Ureter (tissue), 1 donor: ENCODE measurements at places on chromosomes 13 and 19. TPM values are rescaled to one million over a fixed set of nuclear protein-coding genes. Genes with fewer than 3 reads are reported as not detected.

DNA sequence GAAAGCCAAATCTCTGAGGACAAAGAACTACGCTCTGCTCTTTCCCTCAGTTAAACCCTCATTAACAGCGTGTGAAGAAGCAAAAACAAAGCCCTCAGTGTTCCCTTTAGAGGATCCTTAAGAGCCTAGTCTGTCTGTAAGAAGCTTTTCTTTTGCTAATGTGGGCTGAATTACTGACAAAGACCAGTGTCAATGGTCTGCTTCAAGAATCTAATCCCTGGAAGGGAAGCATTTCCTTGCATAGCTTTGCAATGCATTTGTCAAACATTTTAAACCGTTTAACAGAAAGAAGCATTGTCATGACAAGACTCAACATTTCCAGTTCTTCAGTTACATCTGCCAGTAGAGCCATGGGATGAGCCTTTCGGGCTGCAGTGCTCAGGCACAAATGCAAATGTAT is 64.9 kb downstream of the EDNRB start:
- DNase-seq = no peak

DNA sequence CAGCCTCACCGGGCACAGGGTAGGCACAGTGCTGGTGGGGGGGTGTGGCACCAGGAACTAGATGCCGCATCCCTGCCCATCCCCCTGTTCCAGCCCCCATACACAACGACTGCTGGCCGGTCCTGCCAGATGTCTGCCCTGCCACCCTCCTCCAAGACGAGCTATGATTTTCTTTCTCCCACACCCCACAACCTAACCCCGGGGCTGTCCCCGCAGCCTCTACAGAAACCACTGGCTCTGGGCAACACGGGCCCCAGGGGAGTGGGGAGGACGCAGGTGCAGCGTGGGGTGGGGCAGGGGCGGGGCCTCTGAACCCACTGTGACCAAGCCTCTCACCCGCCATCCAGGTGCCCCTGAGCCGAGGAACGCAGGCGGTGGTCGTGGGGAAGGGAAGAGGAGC is 15.5 kb downstream of the PGLS start:
- no peak for DNase-seq

- DNase-seq = no peak
Observed at GRCh38 chr19:51194527-51195315, 30.2 kb upstream of the CD33 start.

GRCh38 chr13:50126993-50127725 is 111.9 kb downstream of the KCNRG start:
- DNase-seq = peak; percentile 54

DNA sequence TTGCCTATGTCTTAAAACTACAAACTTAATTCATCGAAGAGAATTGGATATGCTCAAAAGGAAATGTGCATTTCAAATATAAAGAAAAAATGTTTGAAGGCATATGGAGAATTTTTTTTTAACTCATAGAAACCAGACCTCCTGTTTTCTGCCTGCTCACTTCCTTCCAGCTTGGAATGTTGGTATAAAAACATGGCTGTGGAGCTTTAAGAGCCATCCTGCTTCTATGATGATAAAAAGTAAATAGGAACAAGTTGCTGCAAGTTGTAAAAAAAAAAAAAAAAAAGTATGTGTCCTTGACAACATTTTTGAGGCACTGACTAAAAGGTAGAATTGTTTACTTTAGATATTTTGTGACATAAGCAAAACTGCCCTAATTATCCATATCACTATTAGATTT is 1230.7 kb downstream of the PCDH9 start:
- DNase-seq = no peak

DNA sequence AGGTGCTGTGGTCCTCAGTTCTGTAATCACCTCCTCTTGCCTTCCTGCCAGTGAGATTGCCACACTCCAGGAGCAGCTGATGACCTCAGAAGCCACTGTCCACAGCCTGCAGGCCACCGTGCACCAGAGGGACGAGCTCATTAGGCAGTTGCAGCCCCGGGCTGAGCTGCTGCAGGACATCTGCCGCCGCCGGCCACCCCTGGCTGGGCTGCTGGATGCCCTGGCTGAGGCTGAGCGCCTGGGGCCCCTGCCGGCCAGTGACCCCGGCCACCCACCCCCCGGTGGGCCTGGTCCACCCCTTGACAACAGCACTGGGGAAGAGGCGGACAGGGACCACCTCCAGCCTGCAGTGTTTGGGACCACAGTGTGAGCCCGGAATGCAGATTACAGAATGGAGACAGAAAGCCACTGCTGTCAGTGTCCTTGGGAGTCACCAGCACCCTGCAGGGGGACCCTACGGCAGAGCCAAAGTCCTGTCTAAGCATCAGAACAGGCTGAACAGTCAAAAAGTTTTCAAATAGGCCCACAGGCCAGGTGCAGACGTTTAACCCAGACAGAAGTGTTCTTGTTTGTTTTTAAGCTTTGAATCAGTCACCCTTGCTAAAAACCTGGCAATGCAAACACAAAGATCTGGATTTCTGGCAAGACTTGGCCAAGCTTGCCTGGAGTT is 4.2 kb downstream of the VMAC start:
- no peak for DNase-seq

DNA sequence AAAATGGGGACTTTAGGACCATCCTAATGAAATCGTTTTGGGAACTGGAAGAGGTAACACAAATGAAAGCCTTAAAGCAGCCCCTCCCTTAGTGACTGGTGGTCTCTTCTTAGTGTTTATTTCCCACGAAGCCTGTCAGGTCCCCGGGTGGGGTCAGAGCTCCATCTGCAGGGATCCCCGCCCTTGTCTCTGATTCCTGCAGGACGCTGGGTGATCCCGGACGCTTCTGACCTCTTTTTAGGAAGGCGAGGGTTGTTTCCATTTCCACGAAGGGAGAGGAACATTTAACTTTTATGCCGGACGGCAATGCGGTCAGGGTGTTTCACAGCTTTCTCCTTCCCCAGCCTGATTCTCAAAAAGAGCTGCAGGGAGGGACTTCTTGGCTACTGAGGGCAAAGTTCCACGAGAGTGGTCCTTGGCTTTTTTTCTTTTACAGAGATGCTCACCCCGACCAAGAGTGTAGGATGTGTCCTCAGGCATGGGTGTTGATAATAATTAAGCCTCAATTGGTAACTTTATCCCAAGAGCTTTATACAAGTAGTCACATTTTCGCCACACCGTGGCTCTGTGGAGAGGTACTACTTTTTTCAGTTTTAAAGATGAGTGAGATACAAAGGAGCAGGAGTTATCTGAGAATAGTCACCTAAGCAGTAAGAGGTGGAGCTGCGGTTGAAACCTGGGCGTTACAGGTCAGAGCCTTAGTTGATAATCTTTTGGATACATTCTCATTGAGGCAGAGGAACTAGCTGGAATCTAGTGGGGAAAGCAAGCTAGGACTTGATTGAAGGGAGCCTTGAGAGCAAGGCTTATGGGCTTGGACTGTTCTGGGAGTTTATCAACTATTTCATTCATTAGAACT is 813 bp downstream of the ZNF284 start:
- no peak for DNase-seq

DNA sequence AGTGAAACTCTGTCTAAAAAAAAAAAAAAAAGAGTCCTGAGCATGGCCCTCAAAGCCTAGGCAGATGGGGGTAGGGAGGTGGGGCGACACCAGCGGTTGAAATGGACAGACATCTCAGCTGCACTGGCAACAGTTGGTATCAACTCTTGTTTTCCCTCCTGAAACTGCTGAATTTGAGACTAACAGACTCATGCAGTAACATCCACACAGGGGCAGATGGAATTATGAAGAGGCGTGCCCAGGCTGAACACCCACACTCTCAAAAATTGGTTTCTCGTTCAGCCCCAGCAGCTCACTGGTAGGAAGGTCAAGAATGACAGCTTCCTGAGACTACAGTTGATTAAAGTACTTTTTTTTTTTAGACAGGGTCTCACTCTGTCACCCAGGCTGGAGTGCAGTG is 24.1 kb downstream of the PBX4 start:
- no peak for DNase-seq

DNA sequence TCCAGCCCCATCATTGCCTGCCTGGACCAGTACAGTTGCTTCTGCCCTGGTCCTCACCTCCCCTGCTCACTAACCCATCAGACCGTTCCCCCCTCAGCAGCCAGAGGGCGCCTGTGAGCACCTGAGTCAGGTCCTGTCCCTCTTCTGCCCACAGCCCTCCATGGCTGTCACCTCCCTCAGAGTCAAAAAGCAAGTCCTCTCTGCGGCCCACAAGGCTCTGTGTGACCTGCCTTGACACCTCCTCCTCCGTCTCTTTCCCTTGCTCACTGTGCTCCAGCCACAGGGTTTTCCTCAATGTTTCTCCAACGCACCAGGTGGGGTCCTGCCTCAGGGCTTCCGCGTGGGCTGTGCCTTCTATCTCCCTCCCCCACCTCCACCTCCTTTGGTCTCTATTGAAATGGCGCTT is 29.4 kb upstream of the PTPRS start:
- DNase-seq = no peak

- no peak for DNase-seq
Observed at GRCh38 chr13:27643334-27644132, 21.8 kb downstream of the POLR1D start.

GRCh38 chr19:17538684-17539237 is 16.7 kb upstream of the COLGALT1 start:
- DNase-seq = no peak

- peak; percentile 14 for DNase-seq
Observed at GRCh38 chr13:110836605-110836903, 78.3 kb downstream of the ANKRD10 start.

GRCh38 chr19:2455851-2456570 is 748 bp downstream of the LMNB2 start:
- peak; percentile 64 for DNase-seq

DNA sequence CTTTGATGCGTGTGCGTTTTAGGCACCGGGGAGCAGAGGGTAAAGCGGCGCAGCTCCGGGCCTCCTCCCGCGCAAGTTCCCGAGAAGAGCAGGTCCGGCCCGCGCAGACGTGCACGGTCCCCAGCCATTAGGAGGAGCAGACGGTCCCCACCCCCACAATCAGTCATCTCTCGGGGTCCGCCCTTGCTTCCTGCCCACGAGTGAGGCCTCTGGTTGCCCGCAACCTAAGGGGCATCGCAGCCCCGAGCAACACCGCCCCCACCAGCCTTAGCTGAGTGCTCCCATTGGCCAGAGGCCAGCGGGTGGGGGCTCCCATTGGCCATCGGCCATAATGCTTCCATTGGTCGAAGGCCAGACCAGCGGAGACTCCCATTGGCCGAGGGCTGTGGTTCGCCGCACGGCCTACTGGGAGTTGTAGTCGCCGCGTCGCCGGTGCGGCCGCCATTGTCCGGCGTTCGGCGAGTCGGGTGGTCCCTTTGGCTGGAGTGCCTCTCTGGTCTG is at the start of gene ZNF8:
TSS of gene ZNF8 (plus strand) at position 415 of the 501 bp plus-strand sequence. CDS start 127 bp downstream, outside the sequence.
- DNase-seq = peak; percentile 98

GRCh38 chr13:44211286-44211685 is 162.3 kb upstream of the SERP2 start:
- no peak for DNase-seq

DNA sequence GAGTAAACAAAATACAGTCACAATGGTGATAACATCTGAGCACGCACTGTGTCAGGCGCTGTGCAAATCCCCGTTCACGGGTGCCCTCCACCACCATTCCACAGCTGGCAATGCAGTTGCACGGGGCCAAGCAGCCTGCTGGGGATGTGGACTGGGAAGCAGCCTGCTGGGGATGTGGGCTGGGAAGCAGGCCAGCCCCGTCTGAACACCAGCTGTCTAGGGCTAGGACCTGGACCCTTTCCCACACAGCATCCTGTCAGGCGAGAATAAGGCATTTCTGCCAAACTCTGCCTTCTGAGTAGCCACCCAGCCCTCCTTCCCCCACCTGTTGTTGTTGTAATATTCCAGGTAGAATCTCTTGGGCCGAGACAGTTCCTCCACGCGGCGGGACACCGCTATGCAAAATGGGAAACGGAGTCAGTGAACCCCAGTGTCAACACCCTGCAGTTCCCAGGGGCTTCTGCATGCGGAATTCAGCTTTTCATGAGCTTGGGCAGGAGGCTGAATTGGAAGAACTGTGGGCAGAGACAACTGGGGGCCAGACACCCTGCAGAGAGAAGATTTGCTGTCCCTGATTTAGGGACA is 27.8 kb upstream of the MIER2 start:
- DNase-seq = no peak

- DNase-seq = no peak
Observed at GRCh38 chr13:51800486-51800885, 3.5 kb downstream of the DHRS12 start.

- DNase-seq = no peak
Observed at GRCh38 chr13:59665732-59666131, 498.0 kb downstream of the DIAPH3 start.

DNA sequence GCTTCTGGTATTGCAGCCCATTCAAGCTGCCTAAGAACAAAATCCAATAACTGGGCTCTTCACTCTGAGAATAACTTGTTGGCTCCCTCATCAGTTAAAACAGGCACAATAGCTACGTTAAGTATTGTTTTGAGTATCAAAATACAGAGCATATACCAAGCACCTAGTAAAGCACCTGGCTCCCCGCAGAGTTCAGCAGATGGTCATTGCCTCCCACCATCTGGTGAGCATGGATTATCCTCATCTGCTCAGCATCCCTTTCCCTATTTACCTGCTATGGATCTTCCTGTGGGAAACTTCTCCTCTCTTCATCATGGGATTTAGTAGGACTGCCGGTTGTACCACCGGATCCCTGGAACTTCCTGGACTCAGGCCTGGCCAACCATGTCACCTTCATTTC is 199.2 kb upstream of the MAB21L1 start:
- DNase-seq = no peak

DNA sequence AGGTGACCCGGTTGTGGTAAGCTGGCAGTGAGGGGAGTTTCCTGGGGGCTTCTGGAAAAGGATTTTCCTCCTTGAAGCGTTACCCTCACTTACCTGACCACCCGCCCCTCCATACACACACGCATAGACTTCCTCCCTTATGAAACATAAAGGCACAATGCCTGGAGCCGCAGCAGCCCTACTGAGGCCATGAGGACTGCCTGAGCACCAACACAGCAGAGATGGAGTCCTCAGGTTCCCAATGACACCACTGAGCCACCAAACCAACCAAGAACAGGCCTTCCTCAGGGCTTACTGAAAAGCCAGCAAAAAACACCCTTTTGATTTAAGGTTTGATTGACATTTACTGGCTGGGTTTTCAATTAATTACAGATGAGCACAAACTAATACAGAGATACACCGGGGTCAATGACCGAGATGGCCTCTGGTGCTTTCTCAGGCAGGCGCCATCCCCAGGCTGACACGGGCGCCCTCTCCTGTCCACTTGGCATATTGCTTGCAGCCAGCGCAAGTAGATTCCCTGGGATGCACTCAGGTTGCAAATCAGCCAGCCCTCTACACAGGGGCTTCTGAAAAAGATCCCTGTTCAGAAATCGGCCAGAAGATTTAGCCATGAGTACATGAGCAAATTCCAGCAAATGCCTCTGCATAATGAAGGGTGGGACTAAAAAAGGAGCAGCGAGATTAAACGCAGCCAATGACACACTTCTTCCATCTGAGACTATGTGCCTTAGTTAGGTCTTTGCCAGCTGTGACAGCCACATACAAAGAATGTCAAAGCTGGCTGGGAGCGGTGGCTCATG is 14.8 kb downstream of the OPA3 start:
- no peak for DNase-seq

- DNase-seq = no peak
Observed at GRCh38 chr13:94323764-94324758, 155.4 kb downstream of the DCT start.

Gene SLC39A3
- total RNA-seq = 34.6 TPM

Gene TMEM238
- total RNA-seq = 20.8 TPM

Gene NKG7
- 1.7 TPM for total RNA-seq

Gene CERS1
- total RNA-seq = 0.55 TPM

Gene DAND5
- not detected for total RNA-seq

Gene HMGB1
- total RNA-seq = 273 TPM

Gene KLK3
- total RNA-seq = not detected

Gene ZNF780A
- 31.3 TPM for total RNA-seq
